ENCODE measurements at places on chromosomes 2 and 18.

- DNase-seq, result no peak
These were observed 35.1 kb downstream of the MAPRE2 start for GRCh38 chr18:35076135-35076924.

DNA sequence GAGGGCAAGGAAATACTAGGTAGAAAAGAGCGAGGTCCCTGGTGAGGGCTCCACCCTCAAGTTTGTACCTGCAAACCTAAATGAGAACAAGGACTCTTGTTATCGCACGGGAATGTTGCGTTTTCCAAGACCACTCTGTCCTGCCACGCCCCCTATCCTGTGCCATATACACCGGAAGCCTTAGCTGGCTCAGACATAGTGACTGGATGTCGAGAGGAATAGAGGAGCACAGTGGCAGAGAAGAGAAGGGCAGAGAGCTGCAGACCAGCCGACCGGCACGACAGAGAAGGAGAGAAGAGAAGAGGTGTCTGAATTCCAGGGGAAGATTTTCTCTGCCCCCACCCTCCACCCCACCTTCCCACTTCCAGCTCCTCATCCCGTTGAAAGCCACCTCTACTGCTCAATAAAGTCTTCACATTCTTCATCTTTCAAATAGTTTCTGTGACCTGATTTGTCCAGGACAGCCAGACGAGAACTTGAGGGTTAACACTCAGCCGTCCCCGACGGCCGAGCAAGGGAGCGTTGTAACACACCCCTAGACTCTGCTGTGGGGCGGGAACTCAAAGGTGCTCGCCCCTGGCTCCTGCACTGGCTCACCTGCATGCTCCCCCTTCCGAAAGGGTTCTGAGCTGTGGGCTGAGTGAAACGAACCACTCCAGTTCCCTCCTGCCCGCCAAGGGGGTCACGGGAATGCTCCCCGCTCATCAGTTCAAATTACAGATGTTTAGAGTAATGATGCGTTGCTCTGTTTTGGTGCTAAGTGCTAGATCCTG, 24.9 kb upstream of the COL3A1 start:
- DNase-seq, result no peak

DNA sequence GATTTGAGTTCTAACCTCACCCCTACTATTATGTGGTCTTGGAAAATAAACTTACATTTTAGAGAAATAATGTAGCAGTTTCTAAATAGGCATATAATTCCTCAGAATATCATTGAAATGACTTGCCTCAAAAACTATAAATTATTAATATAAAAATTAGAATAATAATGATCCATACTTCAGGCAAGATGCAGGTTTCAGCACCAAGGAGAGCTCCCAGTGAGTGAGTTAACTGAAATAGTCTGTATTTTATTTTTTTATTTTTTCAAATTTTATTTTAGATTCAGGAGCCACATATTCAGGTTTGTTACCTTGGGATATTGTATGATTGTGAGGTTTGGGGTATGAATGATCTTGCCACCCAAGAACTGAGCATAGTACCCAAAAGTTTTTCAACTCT, 472.2 kb upstream of the DCC start:
- no peak for DNase-seq

GRCh38 chr2:229974266-229974665, 52.0 kb downstream of the FBXO36 start:
- no peak for DNase-seq

- DNase-seq, result no peak
These were observed 61.0 kb downstream of the ZAP70 start for GRCh38 chr2:97774425-97774824.

GRCh38 chr18:22253676-22254075, 84.3 kb downstream of the GATA6 start:
- DNase-seq, result no peak

- no peak for DNase-seq
These were observed 3.5 kb downstream of the ESPNL start for GRCh38 chr2:238103465-238104225.

GRCh38 chr2:235106874-235107639, 155.2 kb downstream of the SH3BP4 start:
- DNase-seq, result no peak

- no peak for DNase-seq
These were observed 295.1 kb upstream of the RND3 start for GRCh38 chr2:150782613-150783012.

GRCh38 chr2:58081000-58081399, 34.4 kb downstream of the VRK2 start:
- no peak for DNase-seq

GRCh38 chr2:144458541-144458940, 61.4 kb downstream of the ZEB2 start:
- DNase-seq, result no peak

DNA sequence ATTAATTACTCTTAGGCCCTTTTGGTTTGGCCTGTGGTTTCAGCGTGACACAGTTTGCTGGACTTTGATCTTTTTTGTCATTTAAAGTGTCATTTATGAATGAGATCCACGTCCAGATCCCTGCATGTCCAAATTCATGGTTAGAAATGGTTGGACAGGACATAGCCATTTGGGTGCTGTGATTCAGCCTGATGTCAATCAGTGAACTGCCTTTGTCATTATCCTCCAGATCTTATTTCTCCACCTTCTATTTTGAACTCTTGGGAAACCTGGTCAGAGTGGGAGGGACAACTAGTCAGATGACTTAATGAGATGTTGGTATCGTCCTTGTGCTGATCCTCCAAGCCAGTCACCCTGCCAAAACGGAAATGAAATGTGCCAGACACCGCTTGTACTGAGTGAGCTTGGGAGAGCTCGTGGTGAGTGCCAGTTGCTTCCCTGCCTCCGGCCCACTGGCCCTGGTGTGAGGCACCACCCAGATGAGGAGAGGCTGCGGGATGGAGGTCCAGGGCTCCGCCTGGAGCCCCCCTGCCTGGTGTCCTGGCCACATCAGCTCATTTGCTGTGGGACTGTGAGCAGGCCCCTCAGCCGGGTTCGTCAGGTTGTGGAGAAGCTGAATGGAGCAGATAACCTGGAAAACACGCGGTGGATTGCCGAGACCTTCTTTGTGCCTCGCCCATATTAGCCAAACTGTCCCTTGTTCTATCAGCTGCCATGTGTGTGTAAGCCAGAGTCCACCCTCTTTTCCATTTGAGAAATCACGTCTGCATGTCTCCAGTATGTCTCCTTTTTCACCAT, 70.1 kb downstream of the DGKD start:
- DNase-seq, result no peak

DNA sequence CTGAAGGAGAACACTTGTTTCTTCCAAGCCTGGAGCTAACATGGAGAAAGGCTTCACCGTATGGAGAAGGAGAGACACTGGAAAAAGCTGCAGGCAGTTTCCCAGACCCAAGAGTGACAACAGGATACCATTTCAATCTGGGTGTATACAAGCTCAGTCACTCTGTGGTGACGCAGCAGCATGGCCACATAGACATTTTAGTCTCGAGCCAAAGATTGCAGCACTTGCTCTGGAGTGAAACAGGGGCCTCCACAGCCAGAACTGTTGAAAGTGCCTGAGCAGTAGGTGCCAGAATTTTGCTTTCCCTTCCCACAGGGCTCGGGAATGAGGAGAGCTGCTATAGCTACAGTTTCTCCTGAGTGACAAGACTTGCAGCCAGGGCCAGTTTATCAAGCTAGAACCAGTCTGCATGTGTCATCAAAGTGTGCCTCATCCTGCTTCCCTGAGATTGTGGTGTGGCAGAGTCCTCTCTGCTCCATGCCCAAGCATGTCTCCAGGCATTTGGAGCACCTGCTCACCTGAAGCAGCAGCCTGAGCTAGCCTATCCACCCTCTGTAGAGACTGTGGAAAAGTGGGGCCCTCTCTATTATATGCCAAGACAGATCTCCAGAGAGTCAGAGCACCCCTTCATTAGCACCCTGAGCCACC, 234.6 kb upstream of the CDH19 start:
- DNase-seq, result no peak

DNA sequence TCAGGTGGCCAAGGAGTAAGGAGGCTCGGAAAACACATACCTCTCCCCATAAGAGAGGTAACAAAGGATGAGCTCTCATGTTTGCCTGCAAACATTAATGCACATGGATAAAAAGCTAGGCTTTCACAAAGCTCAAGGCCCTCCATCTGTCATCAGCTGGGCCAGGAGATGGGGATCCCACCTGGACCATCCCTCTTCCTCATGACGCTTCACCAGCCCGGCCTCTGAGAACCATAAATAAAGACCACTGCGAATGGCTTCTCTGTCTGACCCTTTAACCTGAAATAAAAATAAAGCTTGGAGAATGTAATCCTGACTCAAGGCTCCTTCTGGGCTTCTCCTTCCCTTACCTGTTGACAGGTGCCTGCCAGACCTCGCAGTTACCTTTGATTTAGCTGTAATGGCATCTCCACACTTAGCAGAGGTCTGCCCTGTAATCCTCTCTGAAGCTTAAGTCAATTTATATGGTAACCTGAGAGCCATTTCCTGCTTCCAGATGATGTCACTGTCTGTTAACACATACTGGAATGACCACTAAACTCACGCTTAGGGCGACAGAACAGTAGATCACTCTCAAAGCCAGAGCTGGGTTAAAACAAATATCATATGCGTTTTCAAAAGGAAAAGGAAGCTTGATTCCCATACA, 29.3 kb upstream of the FOXI3 start:
- DNase-seq, result no peak

- DNase-seq, result no peak
These were observed 1.4 kb downstream of the DOCK10 start for GRCh38 chr2:225040856-225041206.

DNA sequence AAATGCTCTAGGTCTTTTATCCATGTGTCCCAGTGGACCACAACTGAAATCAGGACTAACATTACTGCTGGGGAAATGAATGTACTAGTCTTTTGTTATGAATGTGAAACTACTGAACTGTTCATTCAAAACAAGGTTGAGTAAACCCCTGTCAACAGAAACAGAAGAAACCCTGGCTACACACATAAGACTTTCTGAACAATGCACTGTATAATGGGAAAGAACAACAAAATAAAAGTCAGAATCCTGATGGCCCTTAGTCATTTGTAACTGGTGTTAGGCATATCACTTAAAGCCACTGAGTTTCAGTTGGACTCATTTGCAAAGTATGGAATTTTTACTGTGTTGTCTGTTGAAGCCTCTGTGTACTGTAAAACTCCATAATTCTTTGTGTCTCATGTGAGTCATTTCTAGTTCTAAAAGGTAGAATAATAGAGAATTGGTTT, 77.0 kb upstream of the UBXN4 start:
- DNase-seq, result no peak

- no peak for DNase-seq
These were observed 142.1 kb downstream of the CDCA7 start for GRCh38 chr2:173496746-173497145.

DNA sequence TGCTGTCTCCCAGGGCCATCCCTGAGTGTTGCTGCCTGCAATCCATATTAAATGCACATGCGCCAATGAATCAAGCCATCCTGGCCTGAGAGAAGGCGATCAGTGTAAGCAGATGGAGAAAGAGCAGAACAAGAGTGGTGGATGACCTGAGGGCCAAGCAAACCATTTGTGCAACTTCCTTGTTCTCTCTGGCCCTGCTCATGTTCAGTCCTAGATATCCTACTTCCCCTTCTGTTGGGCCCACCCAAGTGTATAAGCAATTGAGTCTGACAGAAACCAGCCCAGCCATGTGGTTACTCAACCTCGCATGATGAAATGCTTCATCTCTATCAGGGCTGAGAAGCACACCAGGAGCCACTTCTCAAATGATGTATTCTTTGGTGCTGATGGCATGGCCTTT, 383.1 kb upstream of the ID2 start:
- no peak for DNase-seq

DNA sequence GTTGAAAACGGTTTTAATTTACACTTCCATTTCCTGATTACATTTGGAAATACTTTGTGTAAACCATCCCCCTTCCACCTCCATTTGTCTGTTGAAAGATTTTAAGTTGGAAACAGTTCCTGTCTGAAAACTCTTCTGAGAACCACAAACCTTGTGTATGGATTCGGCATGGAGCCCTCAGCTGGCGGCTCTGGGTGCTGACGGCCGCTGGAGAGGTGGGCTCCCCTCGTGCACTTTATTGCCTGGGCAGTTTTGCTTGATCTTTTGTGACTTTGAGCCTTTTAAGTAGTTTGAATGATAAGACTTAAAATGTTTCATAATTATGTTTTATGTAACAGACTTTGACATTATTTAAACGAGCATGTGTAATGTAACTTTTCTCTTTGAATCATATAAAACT, 11.1 kb downstream of the KLF11 start:
- no peak for DNase-seq

- DNase-seq, result no peak
These were observed 5.5 kb upstream of the MGAT4A start for GRCh38 chr2:98736464-98736889.

DNA sequence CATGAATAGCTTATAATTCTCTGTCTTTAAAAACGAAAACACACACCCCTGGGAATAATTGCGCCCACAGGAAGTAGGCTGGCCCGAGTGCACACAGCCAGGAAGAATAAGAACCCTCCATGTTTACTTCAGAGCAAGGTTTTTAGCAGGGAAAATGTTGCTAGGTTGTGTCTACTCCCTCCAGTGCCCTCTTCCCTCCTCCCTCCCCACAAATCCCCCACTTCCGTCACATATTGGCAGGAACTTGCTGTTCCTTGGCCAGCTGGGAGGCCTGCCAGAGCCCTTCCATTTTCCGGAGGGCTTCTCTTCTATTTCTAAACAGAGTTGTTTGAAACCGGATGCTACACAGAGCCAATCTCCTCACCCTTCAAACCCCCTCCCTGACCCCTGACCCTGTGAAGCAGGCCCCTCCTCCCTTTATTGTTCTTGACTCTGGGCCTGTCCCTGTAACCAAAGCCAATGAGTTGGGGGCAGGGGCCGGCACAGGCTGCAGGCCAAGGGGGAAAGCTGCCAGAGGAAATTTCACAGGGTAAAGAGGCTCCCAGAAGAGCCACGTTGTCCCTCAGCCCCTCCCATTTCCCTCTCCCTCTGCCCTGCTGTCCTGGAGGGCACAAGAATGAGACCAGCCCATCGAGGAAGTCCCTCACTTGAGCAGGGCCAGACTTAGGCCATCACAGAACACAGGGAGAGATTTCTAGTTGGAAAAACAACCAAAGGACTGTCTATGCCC, 49.8 kb upstream of the LGALSL start:
- no peak for DNase-seq

GRCh38 chr2:38532366-38532765, 70.4 kb downstream of the HNRNPLL start:
- no peak for DNase-seq

GRCh38 chr18:41975284-41975683, 20.2 kb downstream of the PIK3C3 start:
- no peak for DNase-seq

DNA sequence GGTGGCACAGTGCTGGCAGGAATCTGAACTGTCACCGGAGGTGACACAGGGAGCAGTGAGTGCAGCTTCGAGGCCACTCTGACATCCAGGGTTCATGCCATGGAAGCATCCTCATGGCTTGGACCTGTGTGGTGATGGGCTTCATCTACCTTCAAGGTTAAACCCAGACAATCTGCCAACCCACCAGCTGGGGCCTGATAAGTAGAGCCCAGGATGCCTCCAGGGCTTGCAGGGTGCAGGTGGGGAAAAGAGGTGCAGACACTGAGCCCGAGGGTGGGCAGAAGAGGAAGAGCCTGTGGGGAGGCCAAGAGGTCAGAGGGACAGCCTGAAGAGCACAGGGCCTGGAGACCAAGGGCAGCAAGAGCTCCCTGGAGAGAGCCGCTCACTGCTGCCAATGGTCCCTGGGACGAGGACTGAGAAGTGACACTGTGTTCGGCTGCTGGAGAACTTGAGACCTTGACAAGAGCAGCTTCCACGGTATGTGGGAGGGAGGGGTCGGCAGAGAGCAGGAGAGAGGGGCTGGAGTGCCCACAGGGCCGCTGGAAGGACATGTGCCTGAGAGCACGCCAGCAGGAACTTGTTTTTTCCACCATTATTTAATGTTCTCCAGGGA, 8.1 kb upstream of the HES6 start:
- no peak for DNase-seq

GRCh38 chr2:9594366-9595054, 36.3 kb downstream of the YWHAQ start:
- DNase-seq, result no peak

All from cortex of kidney (tissue), 1 donor.